GM12878 (cell line): ENCODE measurements at places on chromosomes 4 and X. TPM values are rescaled to one million over a fixed set of nuclear protein-coding genes. Genes with fewer than 3 reads are reported as not detected.

DNA sequence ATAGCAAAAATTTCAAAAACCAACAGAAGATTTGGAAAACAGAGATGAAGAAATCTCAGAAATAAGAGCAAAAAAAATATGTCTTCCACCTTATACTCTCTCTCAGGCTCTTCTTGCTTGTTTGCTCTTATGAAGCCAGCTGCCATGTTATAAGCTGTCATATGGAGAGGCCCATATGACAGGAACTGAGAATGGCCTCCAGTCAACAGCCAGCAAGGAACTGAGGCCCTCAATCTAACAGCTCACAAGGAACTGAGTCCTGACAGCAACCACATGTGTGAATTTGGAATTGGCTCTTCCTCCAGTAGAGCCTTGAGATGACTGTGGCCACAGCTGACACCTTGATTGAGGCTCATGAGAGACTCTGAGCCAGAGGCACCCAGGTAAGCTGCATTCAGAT is 51.3 kb upstream of the MAOA start:
- DNase-seq = no peak

DNA sequence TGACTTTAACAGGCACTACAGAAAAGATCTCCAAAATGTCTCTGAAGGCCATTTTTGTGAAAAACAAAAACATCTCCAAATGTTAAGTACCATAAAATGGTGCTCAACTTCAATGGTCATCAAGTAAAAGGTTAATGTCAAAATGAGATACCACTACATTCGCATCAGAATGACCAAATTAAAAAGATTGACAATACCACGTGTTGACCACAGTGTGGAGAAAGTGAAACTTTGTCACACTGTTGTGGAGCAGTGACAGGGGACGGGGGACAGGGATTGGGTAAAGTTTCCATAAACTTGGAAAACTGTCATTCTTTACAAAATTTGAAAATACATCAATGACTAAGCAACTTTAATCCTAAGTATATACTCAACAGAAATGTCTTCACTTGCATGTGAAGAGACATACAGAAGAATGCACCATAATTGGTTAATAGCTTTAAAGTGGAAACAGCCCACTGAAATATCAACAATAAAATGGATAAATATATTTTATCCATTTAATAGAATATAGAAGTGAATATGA is 19.1 kb upstream of the CISD2 start:
- no peak for DNase-seq

The HTR2C gene
- total RNA-seq = not detected in 2 replicates

GRCh38 chrX:3712870-3713224 is 602 bp downstream of the PRKX start:
- no peak for DNase-seq

DNA sequence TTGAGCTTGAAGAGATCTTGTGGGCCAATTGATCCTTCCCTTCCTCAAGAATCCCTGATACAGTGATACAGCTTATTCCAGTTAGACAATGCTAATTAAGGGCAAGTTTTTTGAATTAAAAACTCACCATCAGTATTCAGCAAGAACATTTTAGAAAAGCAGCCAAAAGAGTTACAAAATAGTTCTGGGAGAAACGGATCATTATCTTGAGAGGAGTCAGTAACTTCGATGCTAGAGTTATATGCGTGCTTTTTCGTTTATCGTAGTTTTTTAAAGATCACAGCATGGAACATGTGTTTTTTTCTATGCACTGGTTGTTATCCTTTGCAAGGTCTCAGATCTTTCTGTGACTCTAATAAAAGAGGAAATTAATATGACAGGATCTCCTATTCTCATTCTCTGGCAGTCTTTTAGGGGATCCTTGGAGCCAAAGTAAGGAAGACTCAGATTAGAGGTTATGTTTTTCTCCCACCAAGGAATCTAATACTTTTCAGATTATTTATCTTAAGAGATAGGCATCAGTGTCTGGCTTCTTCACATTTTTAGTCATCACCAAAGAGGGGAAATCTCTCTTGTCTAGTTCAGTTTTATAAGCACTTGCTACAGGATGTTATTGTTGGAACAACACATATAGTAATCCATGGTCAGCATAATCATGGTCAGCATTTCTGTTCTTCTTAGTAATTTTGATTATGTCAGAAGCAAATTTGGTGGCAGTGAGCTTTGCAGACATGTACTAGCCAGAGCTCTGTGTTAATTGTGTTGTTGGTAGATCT is 109.7 kb downstream of the PDLIM5 start:
- no peak for DNase-seq

The DSPP gene
- not detected in 2 replicates for total RNA-seq

DNA sequence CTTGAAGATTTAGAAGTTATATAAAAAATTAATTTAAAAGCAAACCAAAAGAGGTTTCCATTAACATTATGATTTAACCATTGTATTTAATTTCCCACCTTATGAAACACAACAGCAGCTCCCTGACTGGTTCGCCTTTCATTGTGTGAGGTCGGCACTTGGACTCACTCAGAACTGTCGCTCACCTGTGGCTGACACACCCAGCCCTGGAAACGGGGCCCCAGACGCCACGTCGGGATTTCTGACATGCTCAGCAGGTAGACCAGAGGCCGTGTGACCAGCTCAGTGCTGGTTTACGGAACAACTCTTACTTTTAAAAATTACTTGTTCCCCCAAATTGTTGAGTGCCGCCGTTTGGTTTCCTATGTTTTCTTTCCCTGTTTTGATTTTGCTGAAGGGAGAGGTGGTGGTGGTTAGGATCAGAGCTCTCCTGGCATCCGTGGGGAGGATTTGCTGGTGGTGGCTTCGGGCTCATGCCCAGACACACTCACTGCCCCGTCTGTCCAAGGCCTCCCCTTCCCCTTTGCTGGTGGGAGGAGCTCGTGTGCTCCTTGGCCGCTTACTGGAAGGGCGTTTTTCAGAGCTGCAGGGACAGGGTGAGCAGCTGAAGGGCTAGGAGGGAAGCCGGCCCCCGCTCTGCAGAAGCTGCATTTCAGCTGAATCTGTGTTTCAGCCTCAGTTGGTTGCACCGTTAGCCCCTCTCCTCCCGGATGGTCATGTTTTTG is 59.2 kb downstream of the CPLX1 start:
- no peak for DNase-seq

DNA sequence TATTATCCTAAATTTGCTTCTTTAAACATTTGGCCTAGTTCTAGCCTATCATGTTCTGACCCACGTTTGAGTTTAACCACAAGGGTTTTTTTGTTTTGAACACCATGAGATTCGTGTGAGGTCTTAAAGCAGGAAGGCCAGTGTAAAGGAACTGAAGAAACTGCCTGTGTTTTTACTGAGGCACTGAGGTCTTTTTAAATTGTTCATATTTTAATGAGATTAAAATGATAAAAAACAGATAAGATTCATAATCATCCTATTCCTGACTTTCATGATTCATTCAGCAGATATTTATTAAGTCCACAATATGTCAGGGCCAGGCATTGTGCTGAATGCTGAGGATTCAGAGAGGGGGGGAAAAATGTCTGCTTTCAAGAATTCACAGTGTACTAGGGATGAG is 3.2 kb downstream of the RPS6KA3 start:
- DNase-seq = no peak

DNA sequence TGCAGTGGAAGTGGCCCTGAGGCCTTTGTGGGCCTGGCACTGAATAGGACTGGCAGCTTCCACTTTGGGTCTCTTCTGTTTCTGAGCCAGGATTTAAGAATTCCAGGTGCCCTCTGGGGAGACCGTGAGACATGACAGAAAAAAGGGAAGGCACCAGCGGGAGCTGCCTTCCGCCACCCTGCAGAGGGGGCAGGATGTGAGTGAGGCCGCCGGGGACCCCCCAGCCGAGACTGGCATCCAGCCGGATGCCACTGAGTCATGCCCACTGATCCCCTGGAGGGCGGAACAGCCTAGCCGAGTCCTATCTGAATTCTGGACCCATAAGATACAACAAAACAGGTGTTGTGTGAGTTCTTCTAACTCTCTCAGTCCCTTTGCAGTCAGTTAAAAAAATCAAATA is 41.3 kb downstream of the C4orf50 start:
- DNase-seq = no peak

DNA sequence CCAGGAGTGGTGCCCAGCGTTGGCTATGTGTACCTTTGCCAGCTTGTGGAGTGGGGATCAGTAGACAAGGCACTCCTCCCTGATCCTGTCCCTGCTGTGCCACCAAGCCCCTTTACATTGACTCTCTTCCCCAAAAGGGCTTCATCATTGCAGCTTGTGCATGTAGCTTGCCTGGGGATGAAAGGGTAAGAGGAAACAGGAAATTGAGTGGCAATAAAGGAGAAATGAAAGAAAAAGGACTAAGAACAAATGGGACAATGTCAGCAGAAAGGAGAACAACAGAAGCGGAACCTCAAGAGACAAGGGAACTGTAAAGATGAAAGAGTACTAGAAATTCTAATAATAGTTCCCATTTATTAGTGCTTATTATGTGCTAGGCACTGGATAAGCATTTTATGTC is 8.7 kb upstream of the IL13RA1 start:
- DNase-seq = no peak

The ACE2 gene
- not detected in 2 replicates for total RNA-seq

The PCYT1B gene
- 0.08 and 0.10 TPM in 2 replicates for total RNA-seq

GRCh38 chrX:126655061-126655460 is 102.4 kb upstream of the DCAF12L1 start:
- DNase-seq = no peak

DNA sequence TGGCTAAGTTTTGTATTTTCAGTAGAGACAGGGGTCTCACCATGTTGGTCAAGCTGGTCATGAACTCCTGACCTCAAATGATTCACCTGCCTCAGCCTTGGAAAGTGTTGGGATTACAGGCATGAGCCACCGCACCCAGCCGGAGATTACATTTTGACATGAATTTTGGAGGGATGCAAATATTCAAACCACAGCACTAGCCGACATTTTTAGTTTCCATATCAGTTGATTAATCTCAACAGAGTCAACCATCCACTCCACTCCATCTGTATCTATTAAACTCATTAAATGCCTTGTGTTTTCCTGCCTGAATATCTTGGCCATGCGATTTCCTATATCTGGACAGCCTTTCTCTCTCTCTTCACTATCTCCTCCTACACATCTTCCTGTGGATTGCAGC is 64.1 kb upstream of the PDGFRA start:
- no peak for DNase-seq

The MAGEA10 gene
- not detected in 2 replicates for total RNA-seq

GRCh38 chr4:91171217-91171616 is 1044.0 kb downstream of the CCSER1 start:
- no peak for DNase-seq

The ARAP2 gene
- total RNA-seq = 28.3 and 32.0 TPM in 2 replicates

The NMU gene
- total RNA-seq = 0.40 TPM in 1 of 2 replicates, not detected in the other

DNA sequence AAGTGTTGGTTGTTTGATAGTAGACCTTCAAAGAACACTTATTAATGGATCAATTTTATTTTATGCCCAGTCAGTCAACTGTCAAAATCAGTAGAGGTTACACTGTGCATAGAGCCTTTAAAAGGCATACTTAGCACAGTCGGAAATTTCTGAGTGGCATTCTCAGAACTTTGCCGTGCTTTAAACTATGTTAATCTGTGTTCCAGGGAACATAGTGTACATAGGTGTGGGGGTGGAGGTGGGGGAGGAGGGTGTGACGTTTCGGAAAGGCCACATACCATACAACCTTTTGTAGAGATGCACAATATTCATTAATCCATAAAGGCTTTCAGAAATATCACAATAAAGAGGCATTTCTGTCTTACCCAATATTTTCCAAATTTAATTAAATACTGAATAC is 75.8 kb downstream of the RS1 start:
- DNase-seq = no peak

GRCh38 chr4:106930522-106930921 is 105.6 kb downstream of the DKK2 start:
- no peak for DNase-seq

The HELT gene
- not detected in 2 replicates for total RNA-seq

DNA sequence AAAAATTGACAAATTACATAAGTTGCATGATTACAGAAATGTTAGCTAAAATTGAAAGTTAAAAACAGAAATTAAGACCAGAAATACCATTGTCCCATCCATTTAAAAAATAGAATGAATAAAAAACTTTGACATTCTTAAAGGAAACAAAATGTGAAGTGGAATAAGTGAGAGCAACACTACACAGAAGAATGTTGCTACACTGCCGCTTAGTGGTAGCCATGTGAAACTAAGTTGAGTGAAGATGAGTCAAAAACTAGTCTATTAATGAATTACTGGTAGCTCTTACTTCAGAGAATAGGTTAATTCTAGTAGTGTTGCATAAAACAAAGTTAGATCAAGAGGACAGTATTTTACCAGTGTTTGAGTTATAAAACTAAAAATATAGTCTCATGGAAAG is 571.0 kb upstream of the KLHL4 start:
- peak; percentile 1 for DNase-seq

GRCh38 chrX:14939644-14940043 is 66.4 kb downstream of the MOSPD2 start:
- DNase-seq = no peak

The DCAF12L2 gene
- not detected in 2 replicates for total RNA-seq

- DNase-seq = no peak
Measured at GRCh38 chrX:112081781-112082652, 559 bp downstream of the TRPC5 start.

GRCh38 chrX:119753639-119754257 is 4.6 kb upstream of the SOWAHD start:
- DNase-seq = no peak

The HHIP gene
- total RNA-seq = 0.11 and 0.38 TPM in 2 replicates

GRCh38 chrX:41981481-41982013 is 58.2 kb upstream of the CASK start:
- no peak for DNase-seq

- no peak for DNase-seq
Measured at GRCh38 chrX:102833136-102833535, 103.9 kb upstream of the RAB40AL start.

- no peak for DNase-seq
Measured at GRCh38 chr4:175705407-175705806, 106.7 kb downstream of the GPM6A start.

DNA sequence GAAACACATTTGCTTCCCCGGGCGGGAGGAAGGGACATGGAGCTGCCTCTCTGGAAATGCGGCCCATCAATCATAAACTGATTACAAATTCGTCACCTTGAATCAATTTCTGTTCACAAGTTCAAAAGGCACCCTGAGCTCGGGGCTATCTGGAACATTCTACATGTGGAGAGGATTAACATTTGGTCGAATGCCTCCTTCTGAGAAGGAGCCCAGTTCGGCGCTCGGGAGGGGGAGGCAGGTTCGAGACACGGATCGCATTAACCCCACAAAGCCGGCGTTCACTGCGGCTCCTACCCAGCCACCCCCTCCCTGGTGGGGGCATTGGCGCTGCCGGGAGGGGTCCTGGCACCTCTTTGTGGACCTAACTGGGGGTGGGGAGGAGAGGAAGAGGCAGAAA is 108.0 kb downstream of the CPZ start:
- DNase-seq = no peak

DNA sequence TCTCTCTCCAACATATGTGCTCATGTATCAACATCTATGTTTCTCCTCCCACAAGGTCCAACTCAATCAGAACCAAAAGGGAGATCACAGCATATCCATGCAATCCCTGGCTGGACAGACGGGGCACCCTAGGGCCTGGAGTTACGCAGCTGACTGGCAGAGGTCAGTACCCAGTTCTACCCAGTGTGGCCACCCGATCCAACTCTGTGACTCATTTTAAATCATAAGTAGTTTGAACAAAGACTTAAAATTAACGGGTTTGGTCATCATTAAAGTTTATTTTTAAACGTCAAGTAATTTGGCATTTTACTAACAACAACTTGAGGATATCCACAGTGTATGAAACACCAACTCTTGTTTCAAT is 59.5 kb downstream of the APBB2 start:
- no peak for DNase-seq
